ENCODE measurements at places on chromosomes 5 and 9.

GRCh38 chr5:125538469-125538868 lies 792.0 kb upstream of the ZNF608 start:
- no peak for DNase-seq

DNA sequence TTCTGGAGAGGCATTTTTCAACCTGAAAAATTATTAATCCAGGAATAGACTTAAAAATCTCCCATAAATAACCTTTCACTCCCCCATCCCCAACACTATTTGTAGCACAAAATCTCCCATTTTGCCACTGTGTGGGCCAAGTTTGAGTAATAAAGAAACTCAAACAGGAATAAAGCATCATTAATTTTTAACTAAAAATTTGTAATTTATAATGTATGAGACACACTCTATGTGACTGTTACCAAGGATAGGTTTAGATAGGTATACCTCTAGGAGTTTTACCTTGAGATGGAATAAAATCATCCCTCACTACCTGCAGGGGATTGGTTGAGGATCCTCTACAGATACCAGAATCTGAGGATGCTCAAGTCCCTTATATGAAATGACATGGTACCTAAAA lies 30.1 kb downstream of the CHD1 start:
- no peak for DNase-seq

DNA sequence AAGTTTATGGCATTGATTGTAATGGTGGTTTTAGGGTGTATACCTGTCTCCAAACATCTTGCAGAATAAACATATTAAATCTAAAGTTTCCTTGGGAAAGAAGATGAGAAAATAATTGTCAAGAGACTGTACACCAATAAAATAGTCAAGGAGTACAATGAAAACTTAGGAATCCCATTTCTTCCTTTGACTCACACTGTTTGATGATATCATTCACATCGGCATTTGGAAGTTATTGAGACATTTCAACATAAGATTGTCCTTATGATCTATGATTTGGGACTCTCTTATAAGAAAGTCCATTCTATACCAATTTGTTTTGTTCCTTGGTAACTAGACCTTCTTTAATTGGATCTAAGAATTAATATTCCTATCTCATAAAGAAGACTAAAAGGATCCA lies 482.7 kb downstream of the RAB3C start:
- no peak for DNase-seq

DNA sequence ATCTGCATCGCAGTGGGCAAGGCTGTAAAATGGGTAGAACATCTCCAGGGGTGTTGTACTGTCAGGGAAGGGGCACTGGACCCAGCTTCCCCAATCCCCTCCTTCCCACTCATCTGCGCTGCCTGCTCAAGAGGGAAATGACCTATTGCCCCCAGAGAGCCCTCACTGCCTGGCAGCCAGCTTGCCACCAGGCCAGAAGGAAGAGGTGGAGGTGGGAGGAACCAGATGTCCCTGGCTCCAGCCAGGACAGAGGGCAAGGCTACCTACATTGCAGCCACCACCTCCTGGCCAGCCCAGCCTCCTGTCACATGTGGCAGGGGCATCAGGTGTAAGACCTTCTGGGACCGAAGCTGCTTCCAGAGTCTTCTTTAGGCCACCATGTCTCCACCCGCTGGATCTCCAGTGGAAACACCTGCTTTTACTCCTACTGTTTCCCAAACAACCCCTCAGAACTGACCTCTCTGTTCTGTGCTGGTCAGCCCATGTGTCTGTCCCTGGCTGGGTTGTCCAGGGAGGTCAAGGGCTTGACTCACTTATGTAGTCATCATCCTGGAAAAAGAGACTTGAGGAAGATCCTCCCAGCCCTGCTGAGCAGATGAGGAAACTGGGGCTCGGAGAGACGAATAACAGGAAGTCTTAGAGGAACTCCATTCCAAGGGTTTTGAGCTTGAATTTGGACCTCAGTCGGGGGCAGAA lies 42.3 kb downstream of the JADE2 start:
- no peak for DNase-seq

GRCh38 chr5:98041661-98042060 lies 731.8 kb upstream of the RGMB start:
- no peak for DNase-seq

DNA sequence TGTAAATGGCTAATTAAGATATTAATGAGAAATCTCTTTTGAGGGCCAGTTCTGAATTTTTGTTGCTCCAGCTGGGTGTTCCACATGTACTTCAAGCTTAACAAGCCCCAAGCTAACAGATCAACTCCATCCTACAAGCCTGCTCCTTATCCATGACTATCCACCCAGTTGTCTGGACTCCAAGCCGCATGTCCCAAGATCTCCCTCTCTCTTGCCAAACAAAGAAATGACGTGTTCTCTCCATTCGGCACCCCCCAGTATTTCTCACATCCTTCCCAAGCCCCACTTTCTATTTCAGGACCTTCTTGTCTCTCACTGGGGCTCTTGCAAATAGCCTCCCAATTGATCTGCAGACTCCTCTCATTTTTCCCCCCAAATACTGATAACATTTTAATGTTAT lies 15.8 kb upstream of the PTPN3 start:
- DNase-seq = no peak

All from hypothalamus (tissue), 51 donors.